ENCODE measurements at places on chromosomes 1 and 21.

DNA sequence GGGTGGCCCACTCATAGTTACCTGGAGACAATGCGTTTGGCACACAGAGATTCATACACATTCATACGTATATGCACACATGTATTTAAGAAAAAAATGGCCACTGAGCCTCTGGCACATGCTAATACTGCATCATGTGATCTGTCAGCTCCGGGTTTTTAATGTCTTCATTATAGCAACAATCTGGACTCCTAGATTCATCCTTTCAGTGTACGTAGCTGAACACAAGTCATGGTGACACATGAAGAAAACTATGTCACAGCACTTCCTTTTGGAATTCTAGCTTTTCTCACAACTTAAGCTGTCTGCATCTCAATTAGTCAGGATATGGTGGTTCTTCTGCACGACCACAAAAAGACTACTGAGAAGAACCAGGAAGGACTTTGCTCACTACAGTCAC is 24.7 kb downstream of the HSF2BP start:
- DNase-seq: peak; percentile 21

GRCh38 chr1:34149501-34149900 is 15.5 kb downstream of the CSMD2 start:
- DNase-seq: no peak

DNA sequence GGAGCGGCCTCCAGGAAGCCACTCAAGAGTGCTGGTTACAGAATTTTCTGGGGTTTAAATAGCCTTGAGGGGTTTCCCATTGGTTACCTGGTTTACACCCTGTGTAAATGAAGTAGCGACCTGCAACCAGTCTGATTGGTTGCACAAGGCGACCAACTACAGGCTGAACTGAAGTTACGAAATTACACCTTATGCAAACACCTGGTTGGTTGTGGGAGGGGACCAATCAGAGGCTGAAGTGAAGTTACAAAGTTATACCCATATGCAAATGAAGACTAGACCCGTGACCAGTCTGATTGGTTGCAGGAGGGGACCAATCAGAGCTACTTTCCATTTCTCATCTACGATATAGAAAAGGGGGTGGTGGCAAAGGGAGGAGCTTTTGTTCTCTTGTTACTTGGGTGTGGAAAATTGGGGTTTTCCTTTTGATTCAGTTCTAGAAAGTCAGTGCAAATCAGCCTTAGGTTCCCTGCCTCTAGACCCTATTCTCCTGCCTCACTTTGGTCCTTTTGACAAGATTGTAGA is 22.2 kb upstream of the C1orf174 start:
- DNase-seq: peak; percentile 63

- DNase-seq: no peak
Observed at GRCh38 chr1:200048244-200048643, 20.7 kb downstream of the NR5A2 start.

- DNase-seq: no peak
Observed at GRCh38 chr1:145871994-145872924, 13.4 kb upstream of the PIAS3 start.

All from Caki2 (cell line).